Activated CD4-positive, alpha-beta T cell treated with anti-CD3 and anti-CD28 coated beads, Interleukin-2, amount 10 ng/mL, durations not matched to agents 24 days and 14 days (primary cell): ENCODE measurements at places on chromosomes 7 and 10. TPM values are rescaled to one million over a fixed set of nuclear protein-coding genes. Genes with fewer than 3 reads are reported as not detected.

- H3K27me3 ChIP-seq: no peaks in the 10 kb centered on the region
- H3K4me3 ChIP-seq: no peak overlapping the region
- no peak for DNase-seq
- no peaks in the 10 kb centered on the region for H3K36me3 ChIP-seq
- no peaks in the 10 kb centered on the region for H3K4me1 ChIP-seq
- no peak overlapping the region for H3K27ac ChIP-seq
Observed at GRCh38 chr7:52410032-52410431, 625.4 kb upstream of the POM121L12 start.

DNA sequence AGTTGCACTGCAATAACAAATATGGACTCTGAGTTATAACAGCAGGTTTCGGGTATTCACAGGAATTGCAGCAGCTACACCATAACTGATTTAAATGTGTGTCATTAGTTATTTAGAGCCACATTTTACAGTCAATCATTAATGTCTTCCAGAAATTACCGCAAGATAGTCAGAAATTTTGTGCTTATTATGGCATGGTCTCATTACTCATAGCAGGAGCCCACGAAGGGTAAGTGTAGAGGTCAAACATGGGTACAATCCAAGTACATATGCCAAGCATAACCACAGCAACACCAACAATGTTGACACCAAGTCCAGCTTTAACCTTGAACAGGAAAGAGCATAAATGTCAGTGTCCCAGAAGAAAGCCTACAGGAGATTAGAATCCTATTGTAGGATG lies 84.4 kb downstream of the SLC13A1 start:
- no peak for DNase-seq
- no peak overlapping the region for H3K27ac ChIP-seq
- no peaks in the 10 kb centered on the region for H3K27me3 ChIP-seq
- no peaks in the 10 kb centered on the region for H3K4me1 ChIP-seq
- H3K4me3 ChIP-seq: no peak overlapping the region
- H3K36me3 ChIP-seq: no peaks in the 10 kb centered on the region

GRCh38 chr7:39516498-39516897 lies 49.7 kb upstream of the YAE1 start:
- DNase-seq: no peak
- H3K27ac ChIP-seq: no peak overlapping the region
- H3K27me3 ChIP-seq: peaks cover 13% of the 10 kb centered on the region

DNA sequence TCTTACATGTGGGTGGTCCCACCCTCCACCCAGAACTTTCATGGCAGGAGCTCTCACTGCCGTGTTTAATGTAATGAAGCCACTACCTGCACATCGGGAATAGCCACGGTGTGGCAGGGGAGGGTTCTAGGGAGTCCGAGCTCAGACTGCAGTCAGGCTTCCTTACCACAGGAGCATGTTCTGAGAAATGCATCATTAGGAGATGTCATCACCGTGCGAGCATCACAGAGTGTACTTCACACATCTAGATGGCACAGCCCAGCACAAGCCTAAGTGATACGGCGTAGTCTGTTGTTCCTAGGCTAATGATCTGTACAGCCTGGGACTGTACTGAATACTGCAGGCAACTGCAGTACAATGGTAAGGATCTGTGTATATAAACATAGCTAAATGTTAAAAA lies 153.0 kb upstream of the LANCL2 start:
- no peaks in the 10 kb centered on the region for H3K36me3 ChIP-seq
- H3K27me3 ChIP-seq: peaks cover 2% of the 10 kb centered on the region
- no peak overlapping the region for H3K4me3 ChIP-seq
- DNase-seq: no peak
- no peaks in the 10 kb centered on the region for H3K4me1 ChIP-seq
- H3K27ac ChIP-seq: no peak overlapping the region

Gene LBX1
- not detected in 2 replicates for total RNA-seq

GRCh38 chr10:91901784-91902677 lies 7.3 kb downstream of the FGFBP3 start:
- H3K4me3 ChIP-seq: peak overlapping the region; percentile 26
- peak; percentile 79 for DNase-seq
- peaks cover 13% of the 10 kb centered on the region for H3K36me3 ChIP-seq
- H3K27ac ChIP-seq: peak overlapping the region; percentile 92
- peaks cover 16% of the 10 kb centered on the region for H3K4me1 ChIP-seq

DNA sequence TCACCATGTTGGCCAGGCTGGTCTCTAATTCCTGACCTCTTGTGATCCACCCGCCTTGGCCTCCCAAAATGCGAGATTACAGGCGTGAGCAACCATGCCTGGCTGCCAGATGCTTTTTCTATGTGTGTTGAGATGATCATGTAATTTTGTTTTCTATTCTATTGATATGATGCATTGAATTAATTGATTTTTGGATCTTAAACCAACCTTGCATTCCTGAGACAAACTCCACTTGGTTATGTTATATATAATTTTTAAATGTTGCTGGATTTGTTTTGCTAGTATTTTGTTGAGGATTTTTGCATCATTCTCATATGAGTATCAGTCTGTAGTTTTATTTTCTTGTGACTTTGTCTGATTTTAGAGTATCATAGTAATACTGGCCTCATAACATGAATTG lies 192.8 kb downstream of the ADK start:
- H3K27ac ChIP-seq: no peak overlapping the region
- H3K27me3 ChIP-seq: no peaks in the 10 kb centered on the region
- H3K36me3 ChIP-seq: peaks cover 39% of the 10 kb centered on the region
- H3K4me1 ChIP-seq: no peaks in the 10 kb centered on the region
- no peak for DNase-seq
- H3K4me3 ChIP-seq: no peak overlapping the region

DNA sequence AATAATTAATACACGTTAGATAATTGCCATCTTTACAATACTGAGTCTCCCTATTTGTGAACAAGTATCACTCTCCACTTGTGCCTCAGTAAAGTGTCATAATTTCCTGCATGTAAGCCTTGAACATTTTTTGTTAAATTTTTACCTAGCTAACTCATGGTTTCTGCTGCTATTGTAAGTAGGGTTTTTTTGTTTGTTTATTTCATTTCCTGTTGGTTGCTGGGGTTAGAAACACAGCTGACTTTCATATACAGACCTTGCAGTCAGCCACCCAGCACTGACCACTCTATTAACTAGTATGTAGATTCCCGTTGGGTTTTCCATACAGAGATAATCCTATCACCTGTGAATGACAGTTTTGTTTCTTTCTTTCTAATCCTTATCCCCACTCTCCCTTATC lies 133.3 kb downstream of the MPP7 start:
- H3K27ac ChIP-seq: no peak overlapping the region
- DNase-seq: no peak
- no peaks in the 10 kb centered on the region for H3K27me3 ChIP-seq
- H3K4me1 ChIP-seq: peaks cover 3% of the 10 kb centered on the region
- H3K36me3 ChIP-seq: no peaks in the 10 kb centered on the region

- peaks cover 11% of the 10 kb centered on the region for H3K4me1 ChIP-seq
- DNase-seq: no peak
- H3K27me3 ChIP-seq: peaks cover 9% of the 10 kb centered on the region
- no peak overlapping the region for H3K27ac ChIP-seq
- H3K36me3 ChIP-seq: no peaks in the 10 kb centered on the region
Observed at GRCh38 chr10:44879531-44879899, 31.6 kb upstream of the TMEM72 start.

DNA sequence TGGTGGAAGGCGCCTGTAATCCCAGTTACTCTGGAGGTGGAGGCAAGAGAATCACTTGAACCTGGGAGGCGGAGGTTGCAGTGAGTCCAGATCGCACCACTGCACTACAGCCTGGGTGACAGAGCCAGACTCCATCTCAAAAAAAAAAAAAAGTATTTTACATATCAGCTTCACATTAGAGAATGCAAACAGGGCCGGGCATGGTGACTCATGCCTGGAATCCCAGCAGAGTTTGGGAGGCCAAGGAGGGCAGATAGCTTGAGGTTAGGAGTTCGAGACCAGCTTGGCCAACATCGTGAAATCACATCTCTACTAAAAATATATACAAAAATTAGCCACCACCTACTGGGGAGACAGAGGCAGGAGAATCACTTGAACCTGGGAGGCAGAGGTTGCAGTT lies 31.6 kb downstream of the USP54 start:
- peaks cover 5% of the 10 kb centered on the region for H3K27me3 ChIP-seq
- H3K27ac ChIP-seq: no peak overlapping the region
- no peak overlapping the region for H3K4me3 ChIP-seq
- no peaks in the 10 kb centered on the region for H3K4me1 ChIP-seq
- DNase-seq: no peak

GRCh38 chr10:60358282-60358681 lies 31.4 kb downstream of the ANK3 start:
- no peak for DNase-seq
- no peak overlapping the region for H3K4me3 ChIP-seq
- H3K4me1 ChIP-seq: no peaks in the 10 kb centered on the region
- H3K36me3 ChIP-seq: no peaks in the 10 kb centered on the region
- no peak overlapping the region for H3K27ac ChIP-seq
